ENCODE measurements at places on chromosomes 11 and 22. TPM values are rescaled to one million over a fixed set of nuclear protein-coding genes. Genes with fewer than 3 reads are reported as not detected.

The SAA2 gene
- 1.8 TPM for total RNA-seq

The CDC42EP2 gene
- 16.7 TPM for total RNA-seq

- DNase-seq = no peak
Observed at GRCh38 chr11:102216433-102217075, 100.7 kb upstream of the BIRC3 start.

- no peak for DNase-seq
Observed at GRCh38 chr11:119030029-119030328, 698 bp downstream of the SLC37A4 start.

DNA sequence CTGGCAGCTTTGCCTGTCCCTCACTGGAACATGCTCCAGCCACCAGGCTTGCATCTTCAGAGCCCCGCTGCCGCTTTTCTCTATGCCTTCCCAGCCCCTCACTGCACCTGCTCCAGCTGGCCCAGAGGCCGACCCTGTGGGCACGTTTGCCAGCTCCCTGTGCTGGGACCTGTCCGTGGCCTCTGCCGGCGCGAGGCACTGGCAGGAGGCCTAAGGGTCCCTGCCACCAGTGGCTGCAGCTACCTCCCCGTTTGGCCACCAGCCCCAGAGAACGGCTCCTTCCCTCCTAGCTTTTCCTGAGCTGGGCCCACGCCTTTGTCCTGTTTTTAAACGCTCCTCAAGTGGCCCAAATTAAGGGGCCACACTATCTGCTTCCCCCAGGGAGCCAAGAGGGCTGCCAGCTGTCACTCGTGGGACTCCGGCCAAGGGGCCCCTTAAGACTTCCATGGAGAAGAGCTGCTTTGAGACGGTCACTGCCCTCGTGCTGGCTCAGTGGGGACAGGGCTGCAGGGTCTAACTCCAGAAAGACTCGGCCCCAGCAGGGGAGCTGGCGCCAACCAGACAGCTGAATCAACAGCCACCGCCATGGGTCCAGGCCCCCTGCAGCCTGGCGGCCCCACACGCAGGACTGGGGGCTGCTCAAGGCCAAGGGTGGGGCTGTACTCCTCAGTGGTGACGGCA, 24.6 kb upstream of the WNT7B start:
- DNase-seq = no peak

DNA sequence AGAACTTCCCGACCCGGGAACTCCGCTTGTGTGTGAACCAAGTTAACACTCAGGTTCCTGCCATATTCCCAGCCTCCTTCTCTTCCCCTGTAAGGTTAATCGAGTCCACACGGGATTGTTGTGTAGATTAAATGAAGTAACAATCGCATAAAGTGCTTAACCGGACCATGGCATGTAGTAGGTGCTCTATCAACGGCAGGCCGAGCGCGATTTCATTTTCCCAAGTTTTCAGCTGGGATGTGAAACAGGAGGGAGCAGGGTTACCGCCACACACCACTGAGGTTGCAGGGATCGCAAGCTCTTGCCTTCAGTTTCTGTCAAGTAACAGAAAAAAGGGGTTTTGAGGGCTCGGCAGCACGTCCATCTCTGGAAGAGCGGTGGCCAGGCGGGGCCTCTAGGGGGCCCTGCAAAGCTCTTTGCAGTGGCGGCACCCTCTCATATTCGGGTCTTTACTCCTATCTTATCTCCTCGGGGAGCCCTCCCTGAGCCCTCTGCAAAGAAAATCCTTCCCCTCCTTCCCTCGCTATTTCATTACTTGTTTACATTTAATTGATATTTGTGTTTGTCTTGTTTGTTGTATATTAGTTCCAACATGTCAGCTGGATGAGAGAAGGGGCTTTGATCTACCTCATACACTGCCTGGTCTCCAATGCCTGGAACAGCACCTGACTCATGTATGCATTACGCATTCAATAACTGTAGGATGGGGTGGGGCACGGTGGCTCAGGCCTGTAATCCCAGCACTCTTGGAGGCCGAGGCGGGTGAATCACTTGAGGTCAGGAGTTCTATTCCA, 816 bp upstream of the PLEKHA7 start:
- no peak for DNase-seq

GRCh38 chr11:100174881-100175280, 512.2 kb upstream of the ARHGAP42 start:
- no peak for DNase-seq

GRCh38 chr22:41491374-41492100, 22.6 kb downstream of the ACO2 start:
- DNase-seq = no peak

DNA sequence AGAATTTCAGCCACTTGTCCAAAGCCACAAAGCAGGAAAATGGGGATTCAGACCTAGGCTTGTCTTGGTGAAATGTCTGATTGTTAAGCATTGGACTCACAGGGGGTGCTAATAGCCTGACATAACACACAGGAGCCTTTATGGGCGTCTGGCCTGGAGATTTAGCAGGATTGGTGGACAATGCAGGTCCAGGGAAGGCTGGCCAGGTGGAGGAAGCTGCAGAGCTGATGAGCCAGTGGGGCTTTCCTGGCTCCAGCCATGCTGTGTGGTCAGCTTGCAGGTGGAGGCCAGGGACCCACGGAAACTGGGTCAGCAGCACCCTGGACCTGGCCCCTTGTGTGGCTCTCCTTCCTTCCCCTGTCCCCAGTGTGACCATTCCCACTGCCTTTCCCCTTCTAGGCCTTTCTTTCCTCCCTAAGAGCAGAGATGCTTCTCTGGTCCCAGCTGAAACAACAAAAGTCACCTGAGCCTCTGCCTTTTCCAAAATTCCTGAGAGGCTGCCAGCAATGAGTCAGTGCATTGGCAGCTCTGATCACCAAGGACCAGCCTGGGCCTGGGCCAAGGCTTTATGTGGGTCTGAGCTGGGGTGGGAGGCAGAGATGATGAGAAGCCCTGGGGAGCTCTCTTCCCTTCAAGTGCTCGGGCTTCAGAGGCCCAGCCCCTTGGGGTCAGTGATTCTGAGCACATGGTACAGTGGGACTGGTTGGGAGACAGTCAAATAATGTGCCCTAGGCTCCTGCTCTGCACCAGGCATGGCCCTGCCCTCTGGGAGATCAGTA, 85.2 kb downstream of the CCDC81 start:
- DNase-seq = peak; percentile 77

DNA sequence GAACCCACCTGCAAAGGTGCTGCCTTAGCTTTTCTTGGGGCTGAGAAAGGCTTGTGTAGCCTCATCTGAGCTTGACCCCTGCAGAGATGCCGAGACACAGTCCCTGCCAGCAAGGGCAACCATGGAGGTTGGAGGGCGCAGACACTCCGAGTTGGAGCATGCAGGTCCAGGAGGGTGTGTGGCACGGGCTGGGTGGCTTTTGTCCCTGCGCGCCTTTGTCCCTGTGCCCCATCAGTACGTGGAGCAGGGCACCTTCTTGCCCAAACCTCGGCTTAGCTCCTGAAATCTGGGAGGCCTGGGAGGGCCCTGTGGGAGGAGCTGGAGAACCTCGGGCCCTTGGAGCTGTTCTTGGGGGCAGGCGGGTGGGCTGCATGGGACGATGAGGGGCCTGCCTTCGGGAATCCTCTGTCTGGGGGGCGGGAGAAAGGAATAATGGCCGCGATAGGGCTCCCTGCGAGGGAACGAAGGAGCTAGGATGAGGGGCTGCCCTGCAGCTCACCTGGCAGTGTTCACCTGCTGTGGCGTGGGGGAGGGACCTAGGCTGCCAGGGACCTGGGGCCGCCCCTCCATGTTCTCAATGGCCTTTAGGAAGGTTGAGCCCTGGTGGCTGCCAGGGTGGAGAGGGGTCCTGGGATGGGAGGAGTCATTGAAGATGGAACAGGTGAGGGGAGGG, 3.4 kb downstream of the BRSK2 start:
- peak; percentile 61 for DNase-seq

DNA sequence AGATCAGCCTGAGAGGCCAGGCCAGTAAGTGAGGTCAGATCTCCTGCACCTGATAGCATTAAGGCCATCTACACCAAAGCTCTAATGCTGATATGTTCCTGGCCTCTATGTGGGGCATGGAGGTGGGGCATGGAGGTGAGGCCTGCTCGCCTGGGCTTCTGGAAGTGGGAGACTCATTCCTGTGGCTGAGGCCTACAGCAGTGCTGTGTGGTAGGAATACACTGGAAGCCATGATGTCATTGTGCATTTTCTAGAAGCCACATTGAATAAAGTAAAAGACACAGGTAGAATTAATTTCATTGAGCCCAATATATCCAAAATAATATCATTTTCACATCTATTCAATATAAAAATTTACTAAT, 2.7 kb downstream of the PNPLA3 start:
- no peak for DNase-seq

GRCh38 chr11:124533626-124534025, 9.8 kb downstream of the OR8B12 start:
- no peak for DNase-seq

The NDUFA6 gene
- total RNA-seq = 296 TPM

GRCh38 chr11:22749536-22749935, 80.1 kb downstream of the SVIP start:
- DNase-seq = no peak

- no peak for DNase-seq
Observed at GRCh38 chr11:111845276-111846028, 25.9 kb downstream of the ALG9 start.

DNA sequence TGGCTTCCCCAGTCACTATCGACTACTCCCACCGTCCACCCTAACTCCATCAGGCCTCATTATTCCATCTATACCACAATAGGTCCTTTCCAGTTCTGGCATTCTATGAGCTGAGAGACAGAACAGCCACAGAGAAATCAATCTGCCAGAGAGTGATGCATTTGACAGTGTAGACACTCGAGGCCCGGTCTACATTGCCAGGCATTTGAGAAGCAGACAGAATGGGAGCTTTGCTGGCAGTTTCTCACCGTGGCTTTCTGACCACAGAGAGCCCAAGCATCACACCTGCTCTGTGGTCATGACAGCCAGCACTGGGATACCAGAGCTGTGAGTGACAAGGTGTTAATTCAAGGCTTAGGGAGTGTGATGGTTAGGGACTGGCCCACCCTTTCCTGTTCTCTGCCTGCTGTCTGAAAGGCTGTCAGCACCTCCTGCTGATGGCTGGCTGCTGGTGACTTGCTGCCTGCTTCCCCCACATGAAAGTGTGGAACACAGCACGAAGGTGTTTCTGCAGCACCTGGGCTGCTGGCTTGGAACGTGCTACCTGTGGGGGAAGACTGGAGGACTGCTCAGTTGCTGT, 137.8 kb downstream of the KIRREL3 start:
- no peak for DNase-seq

DNA sequence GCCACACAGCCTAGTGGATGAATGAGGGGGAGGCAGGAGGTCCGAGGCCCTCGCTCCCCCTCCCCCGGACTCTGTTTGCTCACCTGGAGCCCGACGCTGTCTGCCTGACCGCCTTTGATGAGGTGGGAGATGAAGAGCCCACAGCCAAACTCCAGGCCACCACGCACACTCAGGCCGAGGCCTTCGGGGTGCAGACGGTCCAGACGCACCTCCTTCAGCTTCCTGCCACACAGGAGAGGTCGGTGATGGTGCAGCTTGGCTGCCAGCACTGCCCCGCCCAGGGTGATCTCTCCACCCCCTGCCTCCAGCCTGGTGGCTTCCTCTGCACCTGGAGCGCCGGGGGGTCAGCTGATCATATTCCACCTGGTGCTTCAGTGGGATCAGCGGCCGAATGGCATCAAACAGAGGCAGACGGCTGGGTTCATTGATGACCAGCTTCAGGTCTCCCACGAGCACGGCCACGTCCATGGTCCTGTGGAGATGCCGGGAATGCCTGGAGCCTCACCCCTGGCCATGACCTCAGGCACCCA, 13.1 kb downstream of the USH1C start:
- DNase-seq = no peak

GRCh38 chr11:624705-625635, at the start of gene CDHR5:
TSS of gene CDHR5 (minus strand) at chr11:624955. CDS start at chr11:624902, 53 bp downstream.
- DNase-seq = peak; percentile 49

The SCGB1C1 gene
- total RNA-seq = not detected

- peak; percentile 49 for DNase-seq
Observed at GRCh38 chr11:119721129-119722120, 7.6 kb downstream of the NECTIN1 start.

The LINC01488 gene
- 0.08 TPM for total RNA-seq

- no peak for DNase-seq
Observed at GRCh38 chr11:99911116-99911515, 776.0 kb upstream of the ARHGAP42 start.

- peak; percentile 39 for DNase-seq
Observed at GRCh38 chr11:3148990-3149851, 15.9 kb downstream of the OSBPL5 start.

The ST13 gene
- 197 TPM for total RNA-seq

- no peak for DNase-seq
Observed at GRCh38 chr11:61392981-61393595, 701 bp downstream of the TMEM216 start.

DNA sequence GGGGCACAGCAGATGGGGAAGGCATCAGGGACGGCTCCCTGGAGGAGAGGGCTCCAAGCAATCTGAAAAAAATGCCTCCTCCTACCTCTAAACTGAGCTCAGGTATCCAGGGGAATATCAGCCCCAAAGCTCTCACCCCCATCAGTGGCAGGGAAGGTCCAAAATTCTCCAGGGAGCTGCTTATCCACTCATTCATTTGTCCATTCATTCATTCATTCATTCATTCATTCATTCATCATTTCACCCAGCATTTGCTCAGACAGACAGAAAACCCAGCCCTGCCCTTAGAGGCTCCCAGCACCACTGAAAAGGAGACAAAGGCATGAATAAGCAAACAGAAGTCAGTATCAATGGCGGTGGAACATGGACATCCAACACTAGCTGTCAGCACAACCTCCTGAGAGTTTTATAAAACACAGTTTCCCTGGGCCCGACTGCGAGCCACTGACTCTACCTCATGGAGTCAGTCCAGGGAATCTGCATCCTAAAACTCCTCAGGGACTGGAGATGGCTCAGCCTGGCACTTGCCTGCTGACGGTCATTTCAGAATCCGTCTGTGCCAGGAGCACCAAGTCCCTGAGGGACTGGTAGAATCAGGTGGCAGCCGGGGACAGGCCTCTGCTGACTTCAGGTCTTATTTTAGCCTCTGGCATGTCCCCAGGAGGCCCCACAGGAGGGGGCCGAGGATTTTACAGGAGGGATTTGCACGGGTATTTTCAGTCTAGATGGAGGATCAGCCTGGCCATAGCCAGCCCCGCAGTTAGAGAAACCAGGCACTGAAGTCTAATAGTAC, 164.6 kb downstream of the MN1 start:
- peak; percentile 74 for DNase-seq

The AGBL2 gene
- 0.14 TPM for total RNA-seq

DNA sequence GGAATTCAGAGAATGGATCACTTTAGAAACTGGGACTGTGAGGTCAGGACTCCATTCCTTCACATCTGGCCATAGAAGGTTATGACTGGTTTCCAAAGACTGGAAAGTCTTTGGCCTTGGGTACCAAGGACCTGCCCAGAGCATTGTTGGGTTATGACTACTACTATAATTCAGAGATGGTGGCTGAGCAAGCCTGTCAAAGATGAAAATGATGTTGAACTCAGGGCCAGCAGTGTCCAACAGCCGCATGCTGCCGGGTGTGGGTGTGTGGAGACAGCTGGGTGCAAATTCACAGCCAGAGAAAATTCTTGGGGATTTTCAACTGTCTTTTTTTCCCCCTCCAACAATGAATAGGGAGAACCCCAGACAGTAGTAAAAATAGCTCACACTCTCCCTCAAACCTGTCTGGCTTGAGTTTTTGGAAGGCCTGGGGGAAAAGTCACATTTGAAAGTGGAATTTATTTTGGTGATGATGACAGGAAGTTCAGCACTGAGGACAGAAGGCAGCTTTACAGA, 166.8 kb upstream of the NCAM1 start:
- no peak for DNase-seq

Data from Right ventricle myocardium inferior (tissue), 1 donor.